ENCODE measurements at places on chromosomes 3 and 15. TPM values are rescaled to one million over a fixed set of nuclear protein-coding genes. Genes with fewer than 3 reads are reported as not detected.

The SLC41A3 gene
- polyA plus RNA-seq, result 49.5 TPM

The CDCP1 gene
- 0.37 TPM for polyA plus RNA-seq

The PLA2G4B gene
- 16.0 TPM for polyA plus RNA-seq

The RPLP1 gene
- polyA plus RNA-seq, result 2,100 TPM

The BOC gene
- polyA plus RNA-seq, result 2.1 TPM

The THPO gene
- polyA plus RNA-seq, result 1.0 TPM

The HYAL1 gene
- 41.0 TPM for polyA plus RNA-seq

The UACA gene
- 75.4 TPM for polyA plus RNA-seq

The SST gene
- not detected for polyA plus RNA-seq

The CD200R1 gene
- polyA plus RNA-seq, result 0.16 TPM

The ESYT3 gene
- 0.26 TPM for polyA plus RNA-seq

The ZNF502 gene
- polyA plus RNA-seq, result 2.9 TPM

The ZKSCAN7 gene
- polyA plus RNA-seq, result 2.6 TPM

The ACTRT3 gene
- polyA plus RNA-seq, result 0.52 TPM

All from heart right ventricle (tissue), 16 donors.